ENCODE measurements at places on chromosomes 1 and 21.

DNA sequence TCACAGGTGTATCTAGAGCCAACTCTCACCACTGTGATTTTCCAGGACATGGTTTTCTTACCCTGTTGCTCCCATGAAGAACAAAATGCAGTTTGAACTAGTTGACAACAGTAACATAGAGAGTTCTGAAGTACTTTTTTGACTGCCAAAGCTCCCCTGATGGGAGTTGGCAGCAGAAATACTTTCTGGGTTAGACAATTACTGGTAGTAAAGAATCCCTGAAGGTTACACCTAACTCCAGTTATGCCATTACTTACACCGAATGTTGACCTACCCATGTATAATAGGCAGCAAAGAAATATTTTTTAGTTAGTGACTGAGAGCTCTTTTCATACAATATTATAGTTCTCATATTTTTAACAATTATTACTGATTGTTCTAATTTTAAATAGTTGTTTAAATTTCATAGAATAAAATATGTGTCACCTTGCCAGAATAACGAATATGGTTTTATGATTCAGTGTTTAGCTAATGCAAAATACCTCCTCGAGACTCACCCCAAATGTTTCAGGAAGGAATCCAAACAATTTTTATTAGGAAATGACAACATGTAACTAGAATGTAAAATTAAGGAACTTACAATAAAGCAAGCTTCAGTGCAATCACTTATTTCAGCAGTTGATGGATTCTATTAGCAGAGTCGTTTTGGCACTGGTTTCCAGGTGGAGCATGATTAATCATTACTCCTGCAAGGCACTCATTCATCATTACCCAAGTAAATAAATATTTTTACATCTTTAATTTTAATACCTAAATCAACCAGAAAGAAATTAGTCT, 237.6 kb downstream of the MRPL39 start:
- DNase-seq: no peak

DNA sequence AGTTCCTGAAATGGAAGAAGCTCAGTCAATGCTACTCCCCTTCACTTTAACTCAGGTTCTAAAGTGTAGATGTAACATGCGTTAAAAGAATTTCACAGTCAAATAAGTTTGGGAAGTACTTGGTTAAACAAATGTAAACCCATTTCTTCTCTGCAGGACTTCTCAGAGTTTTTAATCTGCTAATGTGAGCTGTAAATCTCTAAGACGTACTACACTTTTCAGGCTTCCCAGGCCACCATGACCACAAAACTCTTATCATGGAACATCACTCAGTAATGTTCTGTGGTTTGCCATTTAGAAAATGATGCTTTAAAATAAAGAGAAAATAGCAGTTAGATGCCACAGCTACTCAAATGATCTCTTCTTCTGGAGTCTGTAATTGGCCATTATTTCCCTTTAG, 104.3 kb downstream of the HHIPL2 start:
- no peak for DNase-seq

GRCh38 chr1:51237351-51238033, 1.4 kb downstream of the RNF11 start:
- no peak for DNase-seq

DNA sequence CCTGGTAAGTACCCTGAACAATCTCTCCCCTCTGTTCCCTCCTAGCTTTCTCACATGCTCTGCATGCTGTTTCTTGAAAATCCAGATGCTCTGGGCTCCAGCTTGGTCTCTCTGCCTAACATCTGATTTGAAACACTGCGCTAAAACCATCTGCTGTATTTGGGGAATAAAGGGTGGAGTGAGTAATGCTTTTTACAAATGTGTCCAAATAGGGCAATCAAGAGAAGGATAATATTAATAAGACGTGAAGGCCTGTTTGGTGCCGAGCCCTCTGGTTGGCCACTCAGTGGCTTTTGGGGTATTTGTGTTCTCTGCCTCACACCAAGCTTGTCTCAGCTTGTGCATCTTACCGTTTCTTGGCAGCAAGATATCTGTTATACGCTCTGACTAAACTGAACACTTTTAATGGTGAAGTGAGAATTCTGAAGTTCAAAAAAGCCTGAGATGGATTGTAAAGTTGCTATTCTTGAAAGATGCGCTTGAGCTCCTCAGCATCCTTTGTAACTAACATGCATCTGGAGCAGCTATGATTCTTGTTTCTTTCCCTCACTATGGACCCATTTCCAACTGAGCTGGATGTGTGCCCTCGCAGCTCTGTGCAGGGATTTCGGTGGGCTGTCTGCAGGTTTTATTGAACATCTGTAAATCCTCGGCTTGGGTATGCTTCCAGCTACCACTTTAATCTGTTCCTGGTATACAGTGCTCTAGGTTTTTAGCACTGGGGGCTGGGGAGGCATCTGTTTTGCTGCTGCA, 269.4 kb downstream of the RWDD3 start:
- DNase-seq: no peak

DNA sequence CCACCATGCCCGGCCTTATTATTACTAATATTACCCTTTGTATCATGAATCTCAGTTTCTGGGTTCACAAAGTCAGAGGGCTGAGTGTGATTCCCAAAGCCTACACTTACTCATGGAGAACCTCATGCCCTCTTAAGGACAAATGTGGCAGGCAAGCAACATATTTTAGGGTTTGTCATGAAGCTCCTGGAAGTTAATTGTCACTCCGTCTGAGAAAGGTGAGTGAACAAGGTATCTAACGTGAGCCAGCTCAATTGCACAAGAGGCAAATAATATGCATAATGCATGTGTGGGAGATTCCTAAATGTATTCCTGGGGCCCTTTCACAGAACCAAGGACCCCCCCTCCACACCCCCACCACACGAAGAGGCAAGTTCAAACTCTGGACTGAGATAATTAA, 10.1 kb upstream of the TIAM1 start:
- no peak for DNase-seq

DNA sequence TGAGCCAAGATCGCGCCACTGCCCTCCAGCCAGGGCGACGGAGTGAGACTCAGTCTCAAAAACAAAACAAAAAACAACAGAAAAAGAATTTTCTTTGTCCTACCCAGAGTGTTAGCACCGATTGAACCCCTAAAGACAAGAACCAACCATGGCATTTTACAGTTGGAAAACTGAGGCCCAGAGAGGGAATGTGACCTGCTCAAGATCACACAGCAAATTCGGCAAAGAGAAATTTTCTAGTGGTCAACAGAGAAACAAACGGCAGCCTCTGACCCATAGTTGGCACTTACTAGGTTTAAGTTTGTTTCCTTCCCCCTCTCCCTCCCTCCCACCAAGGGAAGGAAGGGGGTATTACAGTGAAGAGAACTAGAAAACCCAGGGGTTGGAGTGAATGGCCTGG, 20.5 kb upstream of the ACTL8 start:
- DNase-seq: no peak

DNA sequence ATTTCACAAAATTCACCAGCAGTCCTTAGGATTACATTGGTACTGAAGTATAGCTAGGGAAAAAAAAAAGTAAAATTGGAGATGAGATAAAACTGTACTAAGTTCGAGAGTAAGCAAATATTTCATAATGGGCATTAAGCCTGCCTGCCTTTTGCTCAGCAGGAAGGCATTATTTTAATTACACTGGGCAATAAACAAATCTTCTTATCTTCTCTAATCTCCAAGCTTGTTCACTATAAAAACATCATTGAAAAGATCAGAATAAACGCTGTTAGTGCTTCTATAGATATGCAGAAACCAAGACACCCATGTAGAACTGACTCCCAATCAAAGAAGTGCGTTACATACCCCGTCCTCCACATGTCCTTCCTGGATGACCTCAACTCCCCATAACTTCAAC, 174.2 kb upstream of the CHODL start:
- no peak for DNase-seq

DNA sequence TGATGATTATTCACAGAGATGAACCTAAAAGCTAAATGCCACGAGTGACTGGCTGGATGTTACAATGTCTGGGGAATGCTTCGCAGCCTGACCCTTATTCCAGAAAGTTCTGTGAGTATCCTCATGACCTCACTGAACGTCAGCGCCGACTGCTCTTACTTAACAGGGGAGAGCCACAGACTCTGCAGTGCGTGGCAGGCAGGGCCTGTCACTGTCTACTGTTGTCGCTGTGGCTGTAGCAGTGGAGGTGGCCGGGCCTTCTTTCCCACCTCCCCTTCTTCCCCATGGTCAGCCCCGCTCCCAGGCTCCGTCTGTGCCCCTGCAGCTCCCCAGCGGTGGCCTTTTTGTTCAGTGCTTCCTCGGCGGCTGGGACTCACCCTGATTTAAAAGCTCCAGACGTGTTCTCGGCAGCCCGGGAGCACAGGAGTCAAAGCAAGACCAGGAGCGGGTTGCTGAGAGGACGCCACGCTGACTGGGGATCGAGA, 52.2 kb upstream of the TARBP1 start:
- no peak for DNase-seq

DNA sequence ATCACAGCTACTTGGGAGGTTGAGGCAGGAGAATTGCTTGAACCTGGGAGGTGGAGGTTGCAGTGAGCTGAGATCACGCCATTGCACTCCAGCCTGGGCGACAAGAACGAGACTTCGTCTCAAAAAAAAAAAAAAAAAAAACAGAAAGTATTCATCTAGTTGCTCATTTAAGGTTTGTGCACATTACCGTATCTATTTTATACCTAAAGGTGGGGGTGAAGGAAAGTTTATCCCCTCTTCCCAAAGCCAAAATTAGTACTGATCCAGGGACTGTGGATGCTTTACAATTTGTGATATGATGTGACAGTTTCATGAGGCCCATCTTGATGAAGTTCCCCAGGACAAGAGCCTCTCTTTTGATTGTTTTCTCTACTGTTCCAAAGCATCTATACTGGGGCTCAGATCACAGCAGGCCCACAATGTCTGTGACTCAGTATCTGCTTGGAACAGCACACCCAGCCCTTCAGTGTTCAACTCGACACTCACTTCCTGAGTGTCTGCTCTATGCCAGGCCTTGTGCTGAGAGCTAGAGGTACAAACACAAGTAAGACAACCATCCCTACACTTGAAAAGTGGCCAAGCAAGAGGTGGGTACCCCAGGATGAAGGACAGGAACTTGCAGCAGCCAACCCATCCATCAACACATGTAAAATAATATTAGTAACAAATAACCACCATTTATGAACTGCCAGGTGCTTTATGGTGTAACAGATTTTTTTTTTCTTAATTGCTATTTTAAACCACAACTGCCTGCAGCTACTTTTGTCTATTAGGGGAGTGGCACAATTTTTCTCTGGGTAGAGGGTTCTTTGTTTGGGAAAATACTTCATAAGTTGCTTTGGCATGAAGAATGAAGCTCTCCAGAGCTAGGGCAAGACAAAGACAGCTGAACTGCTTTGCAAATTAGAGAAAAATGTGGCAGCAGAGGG, 29.0 kb upstream of the KHDRBS1 start:
- DNase-seq: no peak

- DNase-seq: no peak
Measured at GRCh38 chr1:24905979-24906720, 23.9 kb downstream of the RUNX3 start.

DNA sequence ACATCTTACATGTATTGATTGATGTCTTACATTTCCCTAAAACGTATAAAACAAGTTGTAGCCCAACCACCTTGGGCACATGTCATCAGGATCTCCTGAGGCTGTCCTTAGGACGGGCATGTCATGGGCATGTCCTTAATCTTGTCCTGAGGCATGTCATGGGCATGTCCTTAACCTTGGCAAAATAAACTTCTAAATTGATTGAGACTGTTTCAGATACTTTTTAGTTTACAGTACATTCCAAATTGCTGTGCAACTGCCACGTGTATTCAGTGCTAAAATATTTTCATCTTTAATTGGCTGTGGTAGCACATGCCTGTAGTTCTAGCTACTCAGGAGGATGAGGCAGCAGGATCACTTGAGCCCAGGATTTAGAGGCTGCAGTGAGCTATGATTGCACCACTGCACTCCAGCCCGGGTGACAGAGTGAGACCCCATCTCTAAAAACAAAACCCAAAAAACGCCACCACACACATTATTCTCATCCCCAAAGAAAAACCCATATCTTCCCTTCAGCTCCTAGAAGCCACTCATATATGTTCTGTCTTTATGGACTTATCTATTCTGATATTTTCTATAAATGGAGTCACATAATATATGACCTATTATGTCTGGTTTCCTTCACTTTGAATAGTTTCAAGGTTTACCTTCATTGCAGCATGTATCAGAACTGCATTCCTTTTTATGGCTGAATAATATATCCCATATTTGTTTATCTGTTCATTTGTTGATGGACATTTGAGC, 96.0 kb upstream of the BTG3 start:
- DNase-seq: no peak

GRCh38 chr1:58618303-58618702, 41.3 kb upstream of the TACSTD2 start:
- peak; percentile 94 for DNase-seq

DNA sequence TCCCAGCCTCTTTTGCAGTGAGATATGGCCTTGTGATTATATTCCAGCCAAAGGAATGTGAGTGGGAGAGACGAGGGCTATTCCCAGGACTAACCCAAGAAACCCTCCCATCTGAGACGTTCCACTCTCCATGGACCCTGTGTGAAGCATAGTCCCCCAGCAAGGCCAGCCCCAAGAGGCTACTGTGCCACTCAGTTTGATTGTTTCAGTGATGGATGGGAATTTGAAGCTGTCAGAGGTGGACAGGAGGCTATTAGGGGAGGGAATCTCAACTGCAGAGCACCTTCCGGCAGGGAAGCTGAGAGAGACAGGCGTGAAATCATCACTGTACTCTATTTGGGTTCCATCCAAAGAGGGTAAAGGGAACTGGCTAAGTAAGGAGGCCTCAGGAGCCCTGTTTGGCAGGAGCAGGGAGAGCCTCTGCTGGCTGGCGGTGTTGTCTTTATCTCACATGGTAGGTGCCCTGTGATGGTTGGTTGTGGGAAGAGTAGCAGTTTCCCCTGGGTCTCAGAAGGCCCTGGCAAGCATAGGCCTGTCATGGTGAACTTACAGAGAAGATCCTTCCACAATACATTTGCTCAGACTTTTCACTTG, 3.4 kb upstream of the TEX35 start:
- no peak for DNase-seq

DNA sequence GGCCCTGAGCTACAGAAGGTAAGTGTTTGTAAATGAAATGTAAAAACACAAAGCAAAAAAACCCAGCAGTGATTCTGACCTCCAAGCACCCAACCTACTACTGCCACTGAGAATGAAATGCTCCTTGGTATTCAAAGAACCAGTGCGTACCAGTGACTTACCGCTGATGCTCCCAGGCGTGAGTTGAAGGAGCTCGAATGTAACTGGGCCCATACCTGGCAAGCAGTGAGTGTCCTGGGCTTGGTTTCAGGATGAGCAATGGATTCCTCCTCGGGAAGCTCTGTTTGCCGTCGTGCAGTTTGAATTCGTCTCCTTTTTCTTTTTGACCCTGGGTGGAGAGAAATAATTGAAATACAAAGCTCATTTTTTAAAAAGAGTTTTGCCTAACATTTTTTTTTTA, 121.9 kb downstream of the ATG4C start:
- DNase-seq: no peak

GRCh38 chr1:194045416-194045815, 859.0 kb upstream of the B3GALT2 start:
- no peak for DNase-seq

DNA sequence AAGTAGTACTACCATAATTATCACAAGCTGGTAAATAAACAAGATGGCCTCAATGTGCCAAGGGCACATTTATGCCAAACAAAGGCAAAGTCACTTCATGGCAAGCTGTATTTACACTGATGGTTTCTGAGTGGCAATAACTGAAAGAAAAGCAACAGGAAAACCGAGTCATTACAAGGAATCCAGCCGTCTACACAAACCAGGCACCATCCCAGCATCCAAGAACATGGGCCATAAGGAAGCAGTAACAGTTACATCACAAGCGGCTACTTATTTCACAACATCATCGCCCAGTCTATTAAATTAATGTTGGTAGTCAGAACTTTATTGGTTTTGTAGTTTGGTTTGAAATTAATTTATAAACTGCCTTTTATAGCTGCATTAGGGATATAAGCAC, 214.2 kb downstream of the RERE start:
- DNase-seq: peak; percentile 30

All from suppressor macrophage treated with lipopolysaccharide for 4 hours (primary cell).